ENCODE measurements at places on chromosomes 12 and 14. TPM values are rescaled to one million over a fixed set of nuclear protein-coding genes. Genes with fewer than 3 reads are reported as not detected.

DNA sequence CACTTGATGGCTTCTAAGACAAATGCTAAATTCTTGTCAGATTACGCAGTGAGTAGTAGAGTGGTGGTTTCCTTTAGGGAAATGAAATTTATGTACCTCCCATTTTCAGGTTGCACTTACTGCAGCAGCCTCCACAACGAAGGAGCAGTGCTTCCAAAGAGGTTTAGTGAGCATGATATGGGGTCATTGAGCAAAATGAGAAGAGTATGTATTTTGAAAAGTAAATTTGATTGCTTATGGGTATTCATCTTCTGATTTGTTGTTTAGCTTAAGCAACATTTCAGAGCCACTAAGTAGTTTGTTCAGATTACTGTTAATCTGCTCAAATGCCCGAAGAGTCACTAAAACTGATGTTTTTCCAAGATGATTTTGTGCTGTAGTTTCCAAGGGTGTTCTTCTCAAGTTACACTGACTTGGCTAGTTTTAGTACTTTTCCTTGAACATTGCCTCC, 493.6 kb downstream of the PCNX1 start:
- no peaks in the 10 kb centered on the region for H3K4me1 ChIP-seq
- 0 out of 2 replicates have a peak, but pooled peaks cover 8% of the 10 kb centered on the region for H3K36me3 ChIP-seq
- no peak for DNase-seq
- no peak overlapping the region for H3K27ac ChIP-seq
- no peak overlapping the region for H3K4me3 ChIP-seq

- H3K4me1 ChIP-seq = no peaks in the 10 kb centered on the region
- H3K4me3 ChIP-seq = no peak overlapping the region
- no peak overlapping the region for H3K27ac ChIP-seq
- no peak for DNase-seq
Measured at GRCh38 chr12:101021911-101022388, 188.1 kb downstream of the SLC5A8 start.

Gene IRAK3
- 0.29 TPM for total RNA-seq

DNA sequence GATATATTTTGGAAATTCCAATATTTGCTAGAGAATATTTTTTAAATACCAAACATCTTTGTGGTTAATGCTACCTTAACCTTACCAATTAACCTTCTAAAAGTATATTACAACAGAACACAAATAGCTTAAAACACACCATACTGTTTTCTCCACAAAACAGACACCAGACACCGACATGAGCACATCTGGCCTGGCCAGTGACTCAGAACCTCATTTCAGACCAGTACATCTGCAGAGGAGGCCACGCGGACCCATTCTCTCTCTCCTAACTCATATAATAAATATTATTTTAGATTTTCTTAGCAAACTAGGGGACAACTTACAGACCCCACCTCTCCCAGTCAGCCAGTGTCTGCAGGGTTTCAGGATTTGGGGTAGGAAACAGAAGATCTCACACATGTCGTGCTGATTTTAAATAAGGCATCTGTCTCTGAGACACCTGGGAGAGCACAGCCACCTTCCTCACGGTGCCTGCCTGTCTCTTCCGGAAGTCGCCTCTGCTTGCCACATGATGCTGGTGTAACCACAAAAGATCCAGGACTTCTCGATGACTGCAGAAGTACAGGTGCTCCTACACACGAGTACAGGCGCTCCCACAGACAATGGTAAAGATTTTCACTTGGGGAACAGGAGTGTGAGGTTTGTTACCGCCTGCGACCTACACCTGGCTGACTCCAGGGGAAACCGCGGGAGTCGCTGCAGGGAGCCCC, 9.7 kb upstream of the ANKLE2 start:
- DNase-seq = no peak
- peaks cover 34% of the 10 kb centered on the region for H3K36me3 ChIP-seq
- H3K4me3 ChIP-seq = no peak overlapping the region
- no peak overlapping the region for H3K27ac ChIP-seq
- H3K27me3 ChIP-seq = no peaks in the 10 kb centered on the region

DNA sequence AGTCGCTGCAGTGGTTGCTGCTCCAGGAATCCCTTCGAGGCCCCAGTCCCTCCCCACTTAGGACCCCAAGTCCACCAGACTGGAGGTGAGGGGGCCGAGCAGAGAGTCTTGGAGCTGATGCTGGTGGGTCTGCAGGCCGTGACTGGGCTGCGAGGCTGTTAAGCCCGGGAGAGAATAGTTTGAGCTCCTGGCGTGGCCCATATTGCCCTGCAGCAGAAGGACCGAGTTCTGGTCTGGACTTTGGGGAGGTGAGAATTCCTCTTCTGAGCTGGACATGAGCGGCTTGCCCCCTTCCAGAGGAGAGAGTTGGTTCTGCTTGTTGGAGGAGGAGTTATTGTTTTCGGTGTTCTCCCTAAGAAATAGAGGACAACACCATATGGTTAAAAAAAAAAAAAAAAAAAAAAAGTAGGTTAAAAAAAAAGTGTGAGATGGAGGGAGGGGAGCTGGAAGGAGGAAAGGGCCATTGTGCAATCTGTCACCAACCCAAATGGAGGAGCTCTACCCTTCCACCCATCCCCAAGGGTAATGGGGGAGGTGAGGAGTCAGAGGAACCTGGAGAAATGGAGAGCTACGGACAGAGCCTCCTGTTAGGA, 3.0 kb downstream of the SIX1 start:
- DNase-seq = peak; percentile 53
- peak overlapping the region; percentile 23 for H3K4me3 ChIP-seq
- no peak overlapping the region for H3K27ac ChIP-seq
- H3K27me3 ChIP-seq = peaks cover 75% of the 10 kb centered on the region

DNA sequence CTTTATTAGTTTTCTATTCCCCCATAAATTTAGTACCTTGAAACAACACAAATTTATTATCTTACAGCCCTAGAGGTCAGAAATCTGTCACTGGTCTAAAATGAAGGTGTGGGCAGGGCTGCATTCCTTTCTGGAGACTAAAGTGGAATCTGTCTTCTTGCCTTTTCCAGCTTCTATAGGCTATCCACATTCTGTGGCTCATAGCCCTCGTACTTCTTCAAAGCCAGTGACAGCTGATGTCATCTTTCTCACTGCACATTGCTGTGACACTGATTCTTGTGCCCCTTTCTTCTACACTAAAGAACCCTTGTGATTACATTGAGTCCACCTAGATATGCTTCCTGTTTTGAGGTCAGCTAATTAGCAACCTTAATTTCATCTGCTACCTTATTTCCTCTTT, 23.2 kb upstream of the DCN start:
- H3K4me1 ChIP-seq = no peaks in the 10 kb centered on the region
- 0 out of 2 replicates have a peak, but pooled peaks cover 6% of the 10 kb centered on the region for H3K36me3 ChIP-seq
- H3K27me3 ChIP-seq = no peaks in the 10 kb centered on the region
- H3K4me3 ChIP-seq = no peak overlapping the region
- DNase-seq = no peak
- H3K27ac ChIP-seq = no peak overlapping the region

Gene PRH2
- total RNA-seq = not detected

Measured in H9 (cell line).